GM12864 (cell line): ENCODE measurements at places on chromosomes 3 and 15.

GRCh38 chr3:98564282-98565005 lies 29.0 kb downstream of the CPOX start:
- no peak for DNase-seq

- DNase-seq: no peak
Observed at GRCh38 chr15:99441871-99442251, 123.9 kb upstream of the MEF2A start.

GRCh38 chr3:158267015-158267414 lies 157.1 kb downstream of the RSRC1 start:
- no peak for DNase-seq

DNA sequence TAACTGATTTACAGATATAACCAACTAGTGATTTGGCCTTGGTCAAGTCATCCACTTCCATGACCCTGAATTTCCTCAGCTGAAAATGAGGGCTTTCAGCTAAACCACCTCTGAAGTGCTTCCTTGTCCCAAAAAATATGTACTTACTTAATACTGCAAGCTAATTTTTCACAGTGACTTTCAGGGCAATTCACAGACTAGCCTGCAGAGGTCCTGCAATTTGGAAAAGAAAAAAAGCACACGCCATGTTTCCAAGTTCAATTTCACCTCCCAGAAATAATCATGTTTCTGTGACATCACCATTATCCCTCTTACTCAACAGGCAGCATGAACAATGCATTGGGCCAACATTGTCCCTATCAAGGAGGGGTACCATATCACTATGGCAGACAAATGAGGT lies 218.2 kb downstream of the SHOX2 start:
- DNase-seq: no peak

DNA sequence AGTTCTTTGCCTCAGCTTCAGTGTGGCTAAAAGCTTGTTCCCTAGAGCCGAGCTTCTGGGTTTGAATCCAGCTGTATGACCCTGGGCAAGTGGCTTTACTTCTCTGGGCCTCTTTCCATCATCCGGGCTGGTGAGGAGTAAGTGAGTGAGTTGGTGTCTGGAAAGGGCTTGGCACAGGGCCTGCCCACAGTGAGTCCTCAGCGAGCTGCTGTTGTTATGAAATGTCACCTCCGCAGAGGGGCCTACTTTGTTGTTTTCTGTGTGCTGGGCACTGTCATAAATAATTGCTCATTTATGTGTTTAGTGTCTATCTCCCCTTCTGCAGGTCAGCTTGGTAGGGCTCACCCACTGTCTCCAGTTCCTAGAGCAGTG lies 31.7 kb downstream of the SLC6A6 start:
- DNase-seq: no peak

DNA sequence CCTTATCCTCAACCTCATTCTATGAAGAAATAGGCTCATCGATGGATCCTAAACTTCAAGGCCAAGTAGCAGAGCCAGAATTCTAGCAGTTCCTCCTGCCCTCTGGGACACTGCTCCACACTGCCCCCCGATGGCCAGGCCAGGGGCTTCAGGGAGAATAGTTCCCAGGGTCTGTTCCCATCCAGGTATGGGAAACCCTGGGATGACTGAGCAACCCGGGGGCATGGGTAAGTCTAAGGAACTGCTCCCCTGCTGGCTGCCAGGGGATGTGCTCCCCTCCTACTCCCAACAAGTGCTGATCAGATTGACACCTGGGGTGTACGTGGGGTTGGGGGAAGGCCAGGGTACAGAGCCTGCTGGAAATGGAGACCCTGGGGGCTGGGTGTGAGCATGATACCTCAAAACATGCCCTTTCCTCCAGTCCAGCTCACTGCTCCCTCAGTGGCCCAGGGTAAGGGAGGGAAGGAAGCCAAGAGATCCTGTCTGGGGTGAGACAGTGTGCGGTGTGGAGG lies 7.6 kb downstream of the ULK3 start:
- DNase-seq: no peak

GRCh38 chr3:187941135-187941847 lies 196.0 kb upstream of the BCL6 start:
- no peak for DNase-seq

- DNase-seq: peak; percentile 82
Observed at GRCh38 chr3:112498914-112499711, at the start of gene BTLA. TSS of gene BTLA (minus strand) at chr3:112499472. CDS start at chr3:112499358, 114 bp downstream.

DNA sequence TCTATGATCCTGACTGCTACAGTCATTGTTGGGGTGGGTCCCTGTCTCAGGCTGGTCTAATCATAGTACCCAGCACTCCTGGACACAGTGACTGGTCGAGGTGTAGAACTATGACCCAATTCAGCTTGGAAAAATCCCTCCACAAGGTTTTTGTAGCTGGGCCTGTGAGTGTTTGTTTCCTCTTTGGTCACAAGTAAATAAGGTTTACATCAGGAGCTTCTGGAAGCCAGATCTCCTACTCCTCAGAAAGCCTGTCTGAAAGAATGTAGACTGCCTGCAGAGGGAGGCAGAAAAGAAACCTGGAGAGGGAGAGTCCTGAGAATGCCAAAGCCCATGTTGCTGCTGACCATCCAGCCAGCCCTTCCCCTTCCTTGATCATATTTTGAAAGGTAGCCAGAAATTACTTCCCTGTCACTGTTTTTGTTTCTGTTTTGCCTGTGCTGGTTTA lies 123.2 kb downstream of the RAP2B start:
- DNase-seq: no peak

DNA sequence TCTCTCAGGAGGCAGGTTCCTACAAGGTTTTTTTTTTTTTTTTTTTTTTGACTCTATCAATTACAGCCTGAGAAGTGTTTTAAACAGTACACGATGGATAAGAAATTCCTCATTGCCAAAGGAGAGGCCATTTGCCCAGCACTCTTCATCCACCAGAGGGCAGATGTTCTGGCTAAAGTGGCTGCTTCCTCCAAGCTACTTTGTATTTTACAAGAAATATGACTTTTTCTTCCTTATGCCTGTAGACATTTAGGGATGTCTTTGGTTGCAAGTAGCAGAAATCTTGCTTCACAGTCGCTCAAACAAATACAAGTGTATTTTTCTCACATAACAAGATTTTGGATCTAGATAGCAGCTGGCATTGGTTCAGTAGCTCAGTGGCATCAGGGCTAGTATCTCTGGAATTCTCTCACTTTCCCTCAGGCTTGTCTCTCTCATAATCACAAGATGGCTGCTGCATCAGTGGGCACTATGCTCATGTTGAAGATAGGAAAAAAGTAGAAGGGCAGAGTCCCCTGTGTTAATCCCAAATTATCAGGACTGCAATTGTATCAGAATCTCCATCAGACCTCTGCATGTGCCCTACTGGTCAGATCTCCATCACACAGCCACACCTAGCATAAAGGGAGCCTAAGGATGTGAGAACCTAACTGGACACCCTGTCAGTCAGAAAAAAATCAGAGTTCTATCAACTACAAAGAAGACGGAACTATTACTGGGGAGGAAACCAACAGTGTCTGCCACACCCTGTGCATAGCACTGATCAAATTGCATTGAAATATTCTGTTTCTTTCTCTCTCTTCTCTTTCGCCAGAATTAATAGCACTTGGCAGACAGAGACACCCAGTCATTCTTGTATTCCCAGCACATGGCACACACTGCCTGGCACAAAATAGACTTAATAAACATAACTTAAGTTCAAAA lies 138.9 kb upstream of the COL8A1 start:
- DNase-seq: no peak

DNA sequence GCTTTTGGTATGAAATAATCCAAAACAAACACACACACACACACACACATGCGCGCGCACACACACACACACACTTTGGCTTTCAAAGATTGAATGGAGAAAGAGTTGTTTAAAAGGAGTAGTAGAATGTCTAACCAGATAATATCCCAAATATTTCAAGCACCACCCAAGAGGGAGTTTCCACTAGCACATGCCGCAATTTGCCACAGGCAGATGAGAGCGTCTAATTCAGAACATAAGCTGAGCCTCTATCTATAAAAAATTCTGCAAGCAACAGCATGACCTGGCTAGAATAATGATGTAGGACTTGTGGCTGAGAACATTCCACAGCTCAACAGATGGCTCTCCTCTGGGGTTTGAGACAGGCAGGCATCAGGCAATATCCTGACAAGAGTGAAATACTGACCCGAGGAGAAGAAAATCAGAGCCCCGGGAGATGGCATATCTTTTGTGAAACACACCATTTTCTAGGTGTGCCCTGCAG lies 302.5 kb upstream of the GADL1 start:
- no peak for DNase-seq

GRCh38 chr15:70569714-70570231 lies 193.6 kb downstream of the UACA start:
- no peak for DNase-seq

- no peak for DNase-seq
Observed at GRCh38 chr15:51335538-51336410, 2.6 kb downstream of the CYP19A1 start.

GRCh38 chr3:137768361-137769321 lies 4.5 kb downstream of the SOX14 start:
- no peak for DNase-seq

- no peak for DNase-seq
Observed at GRCh38 chr3:11602886-11603527, 40.7 kb downstream of the VGLL4 start.
